HT1080 (cell line): ENCODE measurements at places on chromosomes 7 and 10.

DNA sequence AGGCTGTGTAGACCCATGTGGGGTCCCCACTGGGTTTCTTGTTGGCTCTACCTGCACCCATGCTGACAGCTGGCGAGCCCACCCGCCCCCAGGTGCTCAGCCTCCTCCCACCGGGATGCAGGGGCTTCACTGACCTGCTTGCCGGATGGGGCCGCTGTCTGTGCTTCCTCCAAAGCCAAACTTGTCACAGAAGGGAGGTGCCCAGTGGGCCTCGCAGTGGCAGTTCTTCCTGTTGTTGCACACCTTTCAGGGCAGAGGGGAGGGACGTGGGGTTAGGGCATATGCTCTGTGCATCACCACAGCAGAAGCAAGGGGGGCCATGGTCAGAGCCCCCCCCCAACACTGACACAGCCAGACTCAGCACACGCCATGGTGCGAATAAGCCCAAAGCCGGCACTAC, 146.5 kb downstream of the FANK1 start:
- DNase-seq, result no peak

DNA sequence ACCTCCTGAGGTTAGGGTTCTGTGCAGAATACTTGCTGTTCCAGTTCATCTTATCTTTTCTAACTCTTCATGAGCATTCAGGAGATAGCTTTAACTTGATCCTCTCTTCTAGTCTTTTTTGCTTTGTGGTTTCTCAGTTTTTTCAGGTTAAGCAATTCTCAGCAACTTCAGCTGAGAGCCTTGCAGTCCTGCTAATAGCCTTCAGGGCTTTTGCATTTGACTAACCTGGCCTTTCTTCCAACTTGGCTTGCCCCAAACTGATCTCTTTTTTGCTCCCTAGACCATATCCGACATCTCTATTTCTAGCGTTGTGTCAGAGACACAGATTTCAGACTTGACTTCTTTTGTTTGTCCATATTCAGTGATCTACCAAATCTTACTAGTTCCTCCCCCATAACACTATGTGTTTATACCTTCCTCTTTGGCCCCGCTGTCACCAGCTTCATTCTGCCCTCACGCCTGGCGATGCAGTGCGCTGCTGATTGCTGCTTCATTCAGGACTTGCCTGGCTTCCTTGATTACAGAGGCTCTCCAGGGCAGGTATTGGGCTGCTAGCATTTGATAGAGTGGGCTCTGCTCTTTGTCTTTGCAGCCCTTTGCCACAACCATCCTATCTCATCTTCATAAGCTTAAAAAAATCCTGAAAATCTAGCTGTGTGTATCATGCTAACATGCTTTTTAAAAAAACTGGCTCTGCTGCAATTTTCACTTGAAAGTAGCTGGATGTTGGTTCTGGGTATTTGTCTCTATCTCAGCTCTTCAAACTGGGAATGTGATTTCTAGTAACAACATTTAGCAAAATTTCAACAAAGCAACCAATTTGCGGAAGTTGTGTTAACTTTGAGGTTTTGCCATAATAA, 9.6 kb downstream of the CUL1 start:
- no peak for DNase-seq

- DNase-seq, result peak; percentile 58
Observed at GRCh38 chr10:76984559-76985443, 652.8 kb downstream of the KCNMA1 start.

GRCh38 chr7:135845415-135846075, 96.9 kb upstream of the FAM180A start:
- DNase-seq, result no peak

DNA sequence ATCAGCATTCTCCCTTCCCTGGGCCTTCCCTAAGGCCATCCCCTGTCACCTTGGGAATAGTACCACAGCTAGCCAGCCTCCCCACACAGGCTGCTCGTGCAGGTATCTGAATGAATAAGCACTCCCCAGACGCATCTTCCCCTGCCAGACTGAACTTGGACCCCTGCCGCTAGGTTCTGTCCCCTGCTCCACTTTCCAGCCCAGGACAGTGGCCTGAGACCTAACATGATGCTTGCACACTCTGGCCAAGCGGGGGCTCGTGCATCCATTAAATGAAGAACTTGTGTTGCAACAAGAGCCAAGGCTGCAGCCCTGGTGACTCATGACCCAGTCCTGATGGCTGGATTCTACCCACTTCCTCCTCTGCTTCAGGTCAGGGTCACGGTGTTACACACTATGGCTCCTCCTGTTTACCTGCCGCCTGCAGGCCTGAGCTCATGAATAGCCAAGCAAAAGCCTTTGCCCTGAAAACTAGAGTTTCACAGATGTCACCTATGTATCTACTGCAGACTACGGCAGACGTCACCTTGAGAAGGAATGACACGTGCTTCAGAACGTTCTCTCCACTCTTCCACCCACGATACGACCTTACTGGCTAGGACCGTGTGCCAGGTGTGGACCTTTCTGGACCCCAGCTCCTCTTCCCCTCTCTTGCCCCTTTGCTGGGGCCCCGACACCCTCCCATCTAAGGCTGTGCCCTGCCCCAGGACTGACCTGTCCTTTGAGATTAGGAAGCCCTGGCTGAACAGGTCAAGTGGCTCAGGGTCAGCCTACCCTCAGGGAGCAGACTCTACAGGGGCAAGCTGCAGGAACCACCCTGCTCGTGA, 6.5 kb downstream of the ASB13 start:
- DNase-seq, result peak; percentile 83

DNA sequence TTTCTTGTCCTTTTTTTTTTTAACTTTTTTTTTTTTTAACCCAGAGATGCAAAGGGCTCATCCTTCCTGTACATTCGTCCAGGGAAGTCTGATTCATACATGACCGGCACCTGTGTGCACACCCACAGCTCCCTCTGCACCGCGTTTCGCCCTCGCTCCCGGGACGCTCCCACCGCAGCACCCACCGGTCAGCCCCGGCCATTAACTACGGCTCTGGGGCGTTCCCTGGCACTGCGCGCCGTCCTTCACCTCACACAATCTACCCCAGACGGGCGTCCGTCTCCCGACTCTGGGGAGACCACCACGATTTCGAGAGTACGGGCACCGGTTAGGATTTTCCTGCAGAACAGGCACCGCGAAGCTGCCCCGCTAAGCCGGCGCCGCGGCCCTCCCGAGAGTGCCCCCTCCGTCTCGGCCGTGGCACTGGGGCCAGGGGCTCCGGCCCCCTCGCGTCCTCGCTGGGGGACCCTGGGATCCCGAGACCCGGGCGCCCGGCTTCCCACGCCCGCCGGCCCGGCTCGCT, 452 bp downstream of the ATE1 start:
- DNase-seq, result peak; percentile 76

DNA sequence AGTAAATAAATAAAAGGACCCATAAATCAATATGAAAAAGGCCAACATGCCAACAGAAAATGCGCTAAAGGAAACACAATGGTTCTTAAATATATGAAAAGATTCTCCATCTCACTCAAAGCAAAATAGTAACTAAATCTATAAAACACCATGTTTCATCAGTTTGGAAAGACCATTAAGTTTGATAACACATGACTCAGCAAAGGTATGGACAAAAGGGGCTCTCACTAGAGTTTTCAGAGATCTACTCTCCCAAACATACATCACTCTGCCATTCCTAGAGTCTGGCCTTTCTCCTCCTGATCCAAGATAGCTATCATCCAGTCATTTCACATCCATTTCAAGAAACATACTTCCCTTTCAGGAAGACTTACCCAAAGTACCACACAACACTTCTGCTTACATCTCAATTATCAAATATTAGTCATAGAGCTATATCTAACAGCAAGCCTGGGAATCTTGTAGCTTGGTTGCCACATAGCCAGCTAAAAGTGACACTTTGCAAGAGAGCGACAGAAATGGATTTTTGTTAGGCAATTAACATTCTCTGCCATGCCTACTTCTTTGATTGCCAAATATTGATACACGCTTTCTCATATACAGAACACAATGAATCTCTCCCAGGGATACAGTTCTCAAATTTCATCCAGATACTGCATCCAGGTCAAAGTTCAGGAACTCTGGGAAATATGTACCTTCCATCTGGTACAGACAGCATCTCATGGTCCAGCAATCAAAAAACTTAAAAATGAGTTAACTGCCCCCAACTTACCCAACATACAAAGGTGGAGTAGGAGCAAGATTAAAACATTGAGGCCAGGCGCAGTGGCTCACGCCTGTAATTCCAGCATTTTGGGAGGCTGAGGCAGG, 28.8 kb downstream of the TOMM7 start:
- DNase-seq, result no peak

GRCh38 chr10:16192337-16192736, 244.5 kb upstream of the PTER start:
- peak; percentile 38 for DNase-seq

GRCh38 chr7:148222721-148223120, 367.8 kb upstream of the C7orf33 start:
- no peak for DNase-seq

DNA sequence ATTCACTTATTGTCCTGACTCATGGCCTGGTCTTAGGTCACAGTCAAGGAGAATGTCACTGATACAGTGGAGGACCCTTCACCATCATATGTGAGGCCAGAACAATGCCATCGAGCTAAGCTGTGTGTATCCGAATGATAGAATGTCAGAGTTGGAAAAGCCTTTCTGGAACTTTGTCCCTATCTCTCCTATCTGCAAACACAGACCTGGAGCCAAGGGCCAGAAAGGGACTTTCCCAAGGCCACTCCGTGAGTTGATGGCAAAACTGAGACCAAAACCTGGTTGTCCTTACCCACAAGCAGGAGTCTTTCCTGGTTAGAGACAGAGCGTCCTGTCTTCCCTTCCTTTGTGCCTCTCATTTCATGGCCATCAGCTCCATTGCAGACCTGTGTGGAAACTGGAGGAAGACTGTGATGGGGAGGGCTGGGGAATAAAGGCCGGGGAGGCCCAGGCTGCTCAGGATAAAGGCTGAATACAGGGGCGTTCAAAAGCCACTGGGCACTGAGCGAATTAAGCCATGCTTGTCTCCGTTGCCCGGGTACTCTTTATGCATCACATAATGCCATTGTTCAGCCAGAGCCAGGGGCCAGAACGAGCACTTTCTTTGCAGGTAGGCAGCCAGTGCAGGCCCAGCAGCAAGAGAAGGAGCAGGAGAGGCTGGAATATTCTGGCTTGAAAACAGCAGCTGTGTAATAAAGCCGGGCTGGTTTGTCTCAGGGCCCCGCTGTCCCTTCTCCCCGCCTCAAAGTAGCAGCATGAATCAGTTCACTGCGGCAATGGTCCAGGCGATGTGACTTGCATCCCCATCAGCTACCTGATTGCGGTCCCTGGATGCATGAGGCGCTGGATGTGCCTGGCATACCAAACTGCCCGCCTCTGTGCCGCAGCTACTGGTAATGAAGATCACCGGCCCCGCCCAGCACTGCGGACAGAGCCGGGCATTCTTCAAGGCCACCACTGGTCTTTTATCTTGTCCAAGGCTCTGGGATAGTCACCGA, 143.0 kb downstream of the RPS24 start:
- DNase-seq, result no peak

DNA sequence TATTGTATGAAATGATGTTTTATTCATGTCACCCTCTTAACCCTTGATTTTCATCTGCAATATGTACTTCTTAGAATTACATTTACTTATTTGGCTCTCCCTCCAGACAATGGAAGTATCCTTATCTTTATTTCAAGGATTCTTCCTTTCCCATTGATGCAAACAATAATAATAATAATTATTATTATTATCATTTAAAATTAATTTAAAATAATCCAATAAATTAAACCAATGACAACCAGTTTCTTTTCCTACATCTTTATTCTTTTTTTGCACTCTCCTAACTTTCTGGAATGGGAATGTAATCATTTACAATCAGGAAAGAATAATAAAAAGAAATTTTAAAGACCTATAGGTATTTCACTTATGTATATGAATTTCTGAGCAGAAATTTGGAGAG, 504.4 kb downstream of the INHBA start:
- no peak for DNase-seq

GRCh38 chr10:60396766-60397165, 7.1 kb upstream of the ANK3 start:
- DNase-seq, result no peak

DNA sequence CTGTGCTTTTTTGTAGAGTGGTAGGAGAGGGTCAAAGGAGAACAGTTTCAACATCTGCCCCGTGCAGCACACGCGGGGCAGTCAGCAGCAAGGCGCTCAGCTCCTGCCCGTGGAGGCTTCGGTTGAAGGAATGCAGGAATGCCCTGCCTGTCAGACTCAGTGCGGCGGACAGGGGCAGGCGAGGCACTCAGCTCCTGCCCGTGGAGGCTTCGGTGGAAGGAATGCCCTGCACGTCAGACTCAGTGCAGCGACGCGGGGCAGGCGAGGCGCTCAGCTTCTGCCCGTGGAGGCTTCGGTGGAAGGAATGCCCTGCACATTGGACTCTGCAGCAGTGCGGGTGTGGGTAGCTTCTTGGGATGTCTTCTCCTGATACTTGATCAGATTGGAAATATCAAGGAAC, 37.0 kb downstream of the PPP2R2D start:
- no peak for DNase-seq

GRCh38 chr10:131588704-131589220, 277.2 kb upstream of the TCERG1L start:
- DNase-seq, result no peak

- no peak for DNase-seq
Observed at GRCh38 chr7:33062023-33062781, at the start of gene NT5C3A. Gene NT5C3A (minus strand): TSS chr7:33062776. CDS start chr7:33062705, 71 bp downstream.

DNA sequence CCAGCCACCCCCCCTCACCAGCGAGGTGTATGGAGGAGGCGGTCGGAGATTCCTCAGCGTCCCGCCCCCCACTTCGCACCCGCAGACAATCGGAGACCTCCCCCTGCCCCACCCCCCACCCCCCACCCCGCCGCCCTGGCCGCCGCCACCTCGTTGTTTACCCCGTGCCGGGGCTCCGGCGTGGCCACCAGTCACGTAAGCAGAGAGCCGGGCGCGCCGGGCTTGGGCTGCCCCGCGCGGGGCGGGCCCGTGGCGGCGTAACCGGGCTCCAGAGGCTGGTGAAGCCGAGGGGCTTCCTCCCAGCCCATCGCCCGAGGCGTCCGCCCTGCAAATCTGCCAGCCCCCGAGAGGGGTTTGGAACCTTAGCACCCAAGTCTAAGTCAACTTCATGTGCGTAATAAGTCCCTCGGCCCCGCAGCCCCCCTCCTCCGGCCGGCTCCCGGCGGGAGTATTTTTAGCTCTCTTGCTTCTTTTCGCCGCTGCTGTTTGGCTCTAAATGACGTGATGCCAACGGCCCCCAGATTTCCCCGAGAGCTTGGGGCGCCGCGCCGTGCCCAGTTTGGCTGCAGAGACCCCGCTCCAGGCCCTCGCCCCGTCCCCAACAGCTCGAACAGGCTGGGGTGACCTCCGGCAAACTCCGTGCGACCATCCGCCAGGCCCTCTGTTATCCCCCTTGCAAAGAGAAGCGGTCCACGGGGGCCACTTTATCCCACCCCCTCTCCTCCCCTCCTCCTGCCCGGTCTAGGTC, 2.7 kb downstream of the MXI1 start:
- DNase-seq, result no peak
